ENCODE measurements at places on chromosomes 16 and 17.

DNA sequence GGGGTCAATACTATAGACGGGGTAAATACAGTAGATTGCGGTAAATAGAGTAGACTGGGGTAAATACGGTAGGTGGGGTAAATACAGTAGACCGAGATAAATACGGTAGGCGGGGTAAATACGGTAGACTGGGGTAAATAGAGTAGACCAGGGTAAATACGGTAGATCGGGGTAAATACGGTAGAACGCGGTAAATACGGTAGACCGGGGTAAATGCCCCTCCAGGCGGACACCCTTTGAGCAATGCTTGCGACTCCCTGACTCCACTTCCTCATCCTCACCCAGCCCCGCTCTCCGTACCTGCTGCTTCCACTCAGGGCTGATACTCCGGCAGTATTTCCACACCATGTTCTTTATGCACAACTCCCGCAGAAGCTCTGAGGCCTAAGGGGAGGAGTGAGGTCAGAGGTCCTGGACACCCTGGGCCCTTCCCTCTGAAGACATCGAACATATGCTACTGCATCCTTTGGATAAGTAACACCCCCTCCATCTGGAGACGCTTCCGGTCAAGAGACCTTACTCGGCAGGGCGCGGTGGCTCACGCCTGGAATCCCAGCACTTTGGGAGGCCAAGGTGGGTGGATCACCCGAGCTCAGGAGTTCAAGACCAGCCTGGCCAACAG, 13.3 kb upstream of the CRK start:
- DNase-seq = peak; percentile 62

DNA sequence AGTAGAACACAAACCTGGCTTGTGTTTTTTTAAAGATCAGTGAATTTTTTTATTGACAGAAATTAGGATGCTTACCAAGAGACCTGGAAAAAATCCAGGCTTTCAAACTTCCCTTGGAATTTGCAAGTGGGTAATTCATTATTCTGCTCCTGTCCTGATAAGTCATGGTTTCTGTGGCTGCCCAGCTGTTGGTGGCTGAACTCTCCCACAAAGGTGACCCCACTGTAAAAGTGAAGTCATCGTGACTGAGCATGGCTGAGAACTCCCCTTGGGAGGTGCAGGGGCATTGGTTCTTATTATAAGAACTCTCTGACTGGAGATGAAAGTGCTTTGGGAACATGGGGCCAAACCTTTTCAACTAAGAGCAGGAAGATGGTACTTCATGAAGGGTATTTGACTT, 46.6 kb upstream of the TANC2 start:
- DNase-seq = no peak

DNA sequence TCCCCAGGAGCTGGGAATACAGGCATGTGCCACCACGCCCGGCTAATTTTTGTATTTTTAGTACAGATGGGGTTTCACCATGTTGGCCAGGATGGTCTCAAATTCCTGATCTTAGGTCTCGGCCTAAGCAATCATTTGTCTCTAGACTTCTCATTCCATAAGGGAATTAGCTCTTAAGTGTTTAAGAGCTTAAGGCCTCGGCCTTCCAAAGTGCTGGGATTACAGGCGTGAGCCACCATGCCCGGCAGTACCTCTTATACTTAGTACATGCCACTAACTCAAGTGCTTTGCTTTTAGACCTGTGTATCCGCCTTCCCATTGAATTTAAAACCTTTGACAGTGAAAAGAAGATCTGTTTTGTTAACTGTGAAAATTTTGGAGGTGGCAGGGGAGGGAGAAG, 16.6 kb upstream of the IL21R start:
- DNase-seq = no peak

DNA sequence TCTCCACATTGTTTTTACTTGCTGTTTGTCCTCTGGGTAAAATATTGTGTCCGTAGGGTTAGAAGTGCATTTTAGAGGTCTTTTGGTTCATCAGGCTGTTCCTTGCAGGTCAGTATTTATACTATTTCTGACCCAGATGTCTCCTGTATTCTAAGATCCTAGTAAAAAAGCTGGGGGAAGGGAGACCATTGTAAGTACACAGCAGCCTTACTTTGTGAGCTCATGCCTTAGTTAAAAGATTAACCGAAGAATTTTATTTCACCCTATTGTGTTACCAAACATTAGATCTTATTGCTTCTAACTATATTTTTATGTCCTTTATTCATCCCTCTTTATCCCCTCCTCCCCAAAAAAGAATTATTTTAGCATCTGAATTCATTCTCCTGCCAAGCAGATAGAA, 444.1 kb upstream of the RBFOX1 start:
- no peak for DNase-seq

GRCh38 chr17:81976332-81977210, 858 bp upstream of the ASPSCR1 start:
- no peak for DNase-seq

GRCh38 chr16:84443166-84443802, 61.2 kb downstream of the MEAK7 start:
- DNase-seq = no peak

- DNase-seq = no peak
Observed at GRCh38 chr16:7731141-7731540, 398.5 kb downstream of the RBFOX1 start.

DNA sequence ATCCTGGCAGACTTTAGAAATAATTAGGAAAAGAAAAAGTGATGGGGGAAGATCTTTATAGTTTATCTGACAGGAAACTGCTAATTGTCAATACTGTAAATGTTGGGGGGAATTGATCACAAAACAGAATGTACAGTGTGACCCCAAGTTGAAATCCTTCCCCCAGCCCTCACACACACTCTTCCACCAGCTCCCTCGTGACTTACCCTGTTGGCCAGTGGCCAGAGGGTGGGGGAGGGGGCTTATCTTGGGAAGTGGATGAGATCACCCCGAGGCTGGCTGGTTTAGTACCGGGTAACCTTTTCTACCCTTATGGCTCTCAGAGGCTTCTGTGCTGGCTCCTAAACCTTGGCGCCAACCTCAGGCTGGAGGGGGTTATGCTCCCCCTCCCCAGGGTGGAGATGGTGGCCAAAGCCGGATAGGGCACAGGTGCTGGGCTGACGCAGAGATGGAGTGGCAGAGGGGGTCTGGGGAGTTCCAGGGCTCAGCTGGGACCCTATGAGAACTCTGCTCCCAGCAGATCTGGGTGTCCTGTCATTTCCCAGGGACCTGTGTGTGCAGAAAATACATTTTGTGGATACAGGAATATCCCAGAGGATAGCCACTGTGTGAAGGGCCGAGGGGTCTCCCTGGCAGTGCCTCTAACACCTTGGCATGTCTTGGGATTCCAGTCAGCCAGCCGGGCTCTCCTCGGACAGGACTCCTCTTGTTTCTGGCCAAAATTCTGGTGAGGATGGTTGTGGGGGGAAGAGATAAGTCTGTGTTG, 18.6 kb downstream of the CDH16 start:
- DNase-seq = no peak

GRCh38 chr16:117379-118365, 20.8 kb downstream of the NPRL3 start:
- DNase-seq = peak; percentile 58

DNA sequence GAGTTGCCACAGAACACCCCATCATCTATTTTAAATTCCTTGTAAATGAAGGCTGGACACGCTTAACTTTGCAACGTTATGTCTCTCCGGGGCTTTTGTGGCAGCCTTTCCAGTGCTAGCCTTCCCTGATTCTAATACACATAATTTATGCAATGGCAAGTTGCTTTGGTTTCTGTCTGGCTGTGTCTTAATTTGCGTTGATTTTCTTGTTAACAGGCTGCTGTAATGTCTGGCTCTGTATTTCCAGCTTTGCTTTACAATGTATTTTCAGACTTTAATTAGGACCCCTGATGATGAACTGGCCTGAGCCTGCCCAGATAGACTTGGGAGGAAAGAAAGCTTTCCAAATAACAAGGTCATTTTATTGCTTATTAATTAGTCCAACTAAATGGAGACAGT, 30.3 kb downstream of the ARSG start:
- DNase-seq = no peak

Data from H1 (cell line).